Skin of body (tissue), 3 donors: ENCODE measurements at places on chromosomes 5 and 9. TPM values are rescaled to one million over a fixed set of nuclear protein-coding genes. Genes with fewer than 3 reads are reported as not detected.

GRCh38 chr9:5449521-5450358, 602 bp upstream of the CD274 start:
- no peak for DNase-seq

- DNase-seq = no peak
Measured at GRCh38 chr5:74579215-74579614, 61.3 kb downstream of the ENC1 start.

GRCh38 chr5:149857499-149857898, 87.1 kb downstream of the PDE6A start:
- no peak for DNase-seq

DNA sequence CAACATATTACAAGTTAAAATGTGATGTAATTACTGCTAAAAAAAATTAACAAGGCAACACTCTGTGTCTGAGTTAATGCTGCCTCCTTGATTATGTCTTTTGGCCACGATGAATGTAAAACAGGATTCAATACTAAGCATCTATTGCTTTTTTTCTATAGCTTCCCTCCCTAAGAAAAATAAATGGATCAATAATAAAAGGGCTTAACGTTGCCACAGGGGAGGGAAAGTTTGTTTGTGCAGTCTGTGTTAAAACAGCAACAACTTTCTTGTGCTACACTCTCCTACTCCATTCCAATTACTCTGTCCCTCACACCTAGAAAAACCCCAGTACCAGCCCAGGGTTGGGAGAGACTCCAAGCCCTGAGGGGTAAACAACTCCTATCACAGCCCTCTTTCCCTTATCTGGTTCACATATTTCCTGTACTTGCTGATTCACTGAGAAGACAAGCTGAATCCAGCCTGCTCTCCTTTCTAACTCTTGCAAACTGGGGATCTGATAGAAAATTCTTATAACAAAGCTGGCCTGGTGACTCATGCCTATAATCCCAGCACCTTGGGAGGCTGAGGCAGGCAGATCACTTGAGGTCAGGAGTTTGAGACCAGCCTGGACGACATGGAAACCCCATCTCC, 44.8 kb downstream of the PTPN3 start:
- no peak for DNase-seq

The SPINK1 gene
- not detected for total RNA-seq
